ENCODE measurements at places on chromosomes 13 and 19. TPM values are rescaled to one million over a fixed set of nuclear protein-coding genes. Genes with fewer than 3 reads are reported as not detected.

The PNMA8A gene
- 43.9 TPM for total RNA-seq

The ITGBL1 gene
- total RNA-seq: not detected

The ACTMAP gene
- total RNA-seq: 4.3 TPM

The ONECUT3 gene
- total RNA-seq: 0.09 TPM

The MEDAG gene
- not detected for total RNA-seq

The FOXO1 gene
- 3.7 TPM for total RNA-seq

The TTC9B gene
- not detected for total RNA-seq

The KBTBD7 gene
- 24.7 TPM for total RNA-seq

The FGF22 gene
- 0.37 TPM for total RNA-seq

The ARID3A gene
- 68.7 TPM for total RNA-seq

The AMER2 gene
- total RNA-seq: not detected

The TPTE2 gene
- total RNA-seq: 0.17 TPM

The APOC1 gene
- total RNA-seq: 16.1 TPM

The KLK14 gene
- not detected for total RNA-seq

The CERS4 gene
- 76.0 TPM for total RNA-seq

The OVOL3 gene
- total RNA-seq: not detected

The IL12RB1 gene
- total RNA-seq: not detected

The ZNF682 gene
- total RNA-seq: 26.9 TPM

The SLAIN1 gene
- 72.8 TPM for total RNA-seq

The KLK12 gene
- total RNA-seq: not detected

The APLP1 gene
- 191 TPM for total RNA-seq

The CEBPA gene
- total RNA-seq: 2.9 TPM

The ALOX5AP gene
- total RNA-seq: not detected

The MEIOSIN gene
- 0.06 TPM for total RNA-seq

The CALM3 gene
- 373 TPM for total RNA-seq

The PRTN3 gene
- not detected for total RNA-seq

The CNN2 gene
- 131 TPM for total RNA-seq

The SYCN gene
- total RNA-seq: not detected

The HSH2D gene
- total RNA-seq: not detected

The NLRP11 gene
- total RNA-seq: not detected

The PTH2 gene
- total RNA-seq: not detected

The PLIN5 gene
- total RNA-seq: 1.2 TPM

The ZNF665 gene
- 9.4 TPM for total RNA-seq

The CYP2F1 gene
- total RNA-seq: not detected

The COL5A3 gene
- total RNA-seq: 0.15 TPM

The LYPD3 gene
- 0.37 TPM for total RNA-seq

The CSNK1A1L gene
- not detected for total RNA-seq

The FFAR3 gene
- not detected for total RNA-seq

The TMEM91 gene
- 10.7 TPM for total RNA-seq

The PGLYRP1 gene
- total RNA-seq: not detected

The ZBTB32 gene
- not detected for total RNA-seq

The ASF1B gene
- 16.4 TPM for total RNA-seq

The ZNF71 gene
- total RNA-seq: 16.2 TPM

The NTF4 gene
- 3.8 TPM for total RNA-seq

The ERICH4 gene
- total RNA-seq: not detected

The C19orf47 gene
- 10.6 TPM for total RNA-seq

The PNPLA6 gene
- total RNA-seq: 25.5 TPM

The KATNAL1 gene
- 15.3 TPM for total RNA-seq

The ZNF112 gene
- 18.2 TPM for total RNA-seq

The ZNF433 gene
- 8.2 TPM for total RNA-seq
